ENCODE measurements at places on chromosomes 3 and 15.

GRCh38 chr3:188242436-188243123 is 88.6 kb downstream of the LPP start:
- DNase-seq, result no peak

DNA sequence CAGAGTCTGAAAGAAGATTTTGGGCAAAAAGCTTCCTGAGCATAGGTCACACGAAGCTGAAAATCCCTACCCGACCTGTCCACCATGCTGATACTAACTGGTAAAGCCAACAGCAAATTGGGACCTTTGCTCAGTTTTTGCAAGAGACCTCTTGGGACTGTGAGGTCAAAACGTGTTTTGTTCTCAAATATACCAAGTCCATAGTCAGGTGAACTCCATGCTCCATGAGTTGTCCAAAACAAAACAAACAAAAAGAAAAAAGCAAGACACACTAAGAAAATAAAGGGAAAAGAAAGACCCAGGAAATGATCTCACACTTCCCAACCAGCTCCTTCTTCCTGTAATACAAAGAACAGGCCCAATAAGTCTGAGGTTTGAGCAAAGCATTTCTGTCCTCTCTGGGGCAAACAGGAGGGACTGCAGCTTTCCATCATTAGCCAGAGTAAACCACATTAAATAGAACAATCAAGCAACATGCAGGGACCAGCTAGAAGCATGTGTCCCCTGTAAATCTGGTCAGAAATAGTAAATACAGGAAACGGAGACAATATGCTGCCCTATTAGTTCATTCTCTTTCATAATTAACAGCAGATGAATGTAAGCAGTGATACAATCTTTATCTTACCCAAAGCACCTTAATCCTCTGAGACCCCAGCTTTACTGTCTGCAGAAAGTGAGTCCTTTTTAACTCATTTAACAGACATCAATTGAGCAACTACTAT is 125.0 kb upstream of the LIPC start:
- DNase-seq, result no peak

DNA sequence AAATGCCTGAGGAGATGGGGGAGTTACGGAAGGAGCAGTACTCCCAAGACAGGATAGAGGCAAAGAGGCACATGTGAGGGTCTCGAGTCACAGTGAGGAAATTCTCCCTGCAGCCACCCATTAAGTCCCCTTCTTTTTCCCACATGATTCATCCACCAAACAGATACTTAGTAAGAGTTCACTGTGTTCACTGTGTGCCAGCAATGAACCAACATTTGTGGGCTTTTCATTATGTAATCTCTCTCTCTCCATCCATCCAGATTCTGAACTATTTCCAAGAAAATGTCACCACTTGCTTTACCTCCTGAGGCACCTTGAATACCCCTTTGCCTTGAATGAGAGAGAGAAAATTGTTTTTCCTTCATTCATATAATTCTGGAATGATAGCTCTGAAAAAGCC is 24.6 kb upstream of the LRRFIP2 start:
- DNase-seq, result peak; percentile 59

- DNase-seq, result no peak
Observed at GRCh38 chr3:161339517-161340500, 31.5 kb downstream of the SPTSSB start.

DNA sequence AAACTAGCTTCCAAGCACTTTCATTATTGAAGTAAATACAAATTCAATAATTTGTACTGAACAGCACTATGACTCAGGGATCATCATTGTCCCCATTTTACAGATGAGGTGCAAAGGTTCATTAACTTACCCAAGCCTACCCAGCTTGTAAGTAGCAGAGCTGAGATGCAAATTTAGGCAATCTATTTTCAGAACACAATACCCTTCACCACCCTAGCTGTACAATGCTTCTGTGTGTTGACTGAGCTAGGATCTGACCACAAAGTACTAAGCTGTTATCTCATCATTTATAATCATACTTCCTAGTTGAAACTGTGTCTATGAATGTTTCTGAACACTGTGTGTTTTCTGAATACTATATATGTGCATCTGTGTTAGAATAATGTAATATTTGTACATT is 3.2 kb upstream of the ILDR1 start:
- DNase-seq, result no peak

GRCh38 chr3:96434651-96435050 is 379.7 kb upstream of the EPHA6 start:
- DNase-seq, result no peak

Measured in A172 (cell line).